ENCODE measurements at places on chromosomes 12 and 14.

GRCh38 chr14:72547999-72548398 lies 345.9 kb downstream of the DPF3 start:
- no peak for DNase-seq

DNA sequence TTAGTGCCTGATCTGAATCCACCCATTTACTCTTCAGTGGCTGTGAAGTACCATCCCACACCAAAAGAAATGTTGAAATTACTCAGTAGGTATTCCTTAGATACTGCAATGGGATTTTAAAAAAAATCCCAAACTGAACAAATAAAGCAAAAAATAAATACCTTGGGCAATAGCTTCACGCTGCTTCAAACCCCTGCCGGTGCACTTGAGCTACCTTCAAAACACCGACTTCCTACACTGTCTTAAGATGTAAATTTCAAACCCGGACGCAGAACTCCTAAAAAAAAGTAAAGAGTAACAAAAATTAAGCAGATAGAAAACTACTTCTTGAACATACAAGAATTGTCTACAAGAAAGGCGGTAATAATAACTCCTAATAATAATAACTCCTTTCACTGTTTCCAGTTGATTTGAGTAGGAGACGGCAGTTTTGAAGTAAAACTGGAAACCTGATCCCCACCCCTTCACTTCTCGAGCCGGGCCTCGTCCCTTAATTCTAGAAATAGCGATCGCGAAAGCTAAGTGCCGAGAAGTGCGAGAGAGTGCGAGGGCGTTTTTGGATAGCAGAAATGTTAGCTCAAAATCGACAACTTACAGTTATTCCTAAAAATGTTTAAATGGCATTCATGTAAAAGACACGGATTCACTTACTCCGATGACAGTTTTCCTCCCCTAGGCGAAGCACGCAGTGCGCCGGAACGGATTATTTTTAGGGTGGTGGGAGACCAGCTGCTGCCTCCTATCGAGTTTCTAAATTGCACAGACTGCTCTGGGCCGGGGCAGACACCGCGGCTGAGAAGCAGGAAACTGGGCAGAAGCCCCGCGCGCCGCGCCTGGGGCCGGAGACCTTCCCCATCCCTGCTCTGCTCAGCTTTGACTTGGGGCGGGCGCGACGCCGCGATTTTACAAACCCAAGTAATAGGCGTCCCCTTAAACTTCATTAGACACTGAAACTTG lies at the start of gene ABCC9:
Gene ABCC9 (minus strand): TSS at position 878 of the 957 bp plus-strand sequence. CDS start 4,752 bp downstream, outside the sequence.
- DNase-seq = peak; percentile 33

DNA sequence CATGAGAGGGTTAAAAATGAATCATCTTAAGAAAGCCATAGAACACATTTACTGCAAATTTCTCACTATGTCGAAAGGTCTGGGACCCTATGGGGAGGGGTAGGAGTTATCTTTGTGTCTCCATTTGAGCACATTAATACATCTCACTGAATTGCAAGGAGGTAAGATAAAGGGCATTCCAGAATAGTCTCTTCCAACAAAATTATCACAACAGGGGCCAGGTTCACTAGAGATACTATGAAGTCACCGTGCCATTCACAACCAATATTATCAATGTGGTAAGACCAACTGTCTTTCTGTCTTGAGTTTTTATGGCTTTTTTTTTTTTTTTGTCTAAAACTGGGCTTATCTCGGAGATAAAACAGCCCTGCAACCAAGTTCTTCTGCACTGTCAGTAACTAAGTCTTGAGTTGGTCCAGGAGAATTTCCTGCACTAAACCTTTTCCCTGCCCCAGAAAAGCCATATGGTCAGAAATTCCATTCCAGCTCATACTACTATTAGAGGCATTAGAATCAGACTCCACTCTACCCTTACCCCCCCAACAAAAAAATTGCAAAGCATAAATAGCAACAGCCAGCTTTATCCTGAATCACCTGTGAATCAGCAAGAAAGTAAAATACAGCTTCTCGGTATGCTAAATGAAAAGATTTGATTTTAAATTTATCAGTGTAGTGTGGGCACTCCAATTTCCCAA lies 79.7 kb downstream of the PTPRR start:
- DNase-seq = no peak

DNA sequence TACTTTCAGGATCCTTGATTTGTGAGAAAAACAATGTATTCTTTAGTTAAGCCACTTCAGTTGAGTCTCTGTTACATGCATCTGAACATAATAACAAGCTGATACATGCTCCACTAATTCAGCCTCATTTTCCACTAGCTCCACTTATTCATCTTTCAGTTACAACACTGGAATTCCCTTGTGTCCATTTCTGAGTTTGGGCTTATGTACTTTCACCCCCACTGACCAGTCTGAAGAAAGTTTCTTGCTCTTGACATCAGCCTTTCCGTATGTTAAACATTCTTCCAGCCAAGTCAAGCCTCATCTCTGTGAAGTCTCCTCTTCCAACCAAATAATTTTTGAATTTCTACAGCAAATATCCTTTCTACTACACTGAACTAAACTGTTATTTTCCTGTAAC lies 592.5 kb upstream of the NOVA1 start:
- no peak for DNase-seq

- DNase-seq = no peak
Observed at GRCh38 chr12:22117563-22118237, 71.7 kb downstream of the CMAS start.

GRCh38 chr12:51811203-51812202 lies 37.0 kb downstream of the FIGNL2 start:
- DNase-seq = no peak

DNA sequence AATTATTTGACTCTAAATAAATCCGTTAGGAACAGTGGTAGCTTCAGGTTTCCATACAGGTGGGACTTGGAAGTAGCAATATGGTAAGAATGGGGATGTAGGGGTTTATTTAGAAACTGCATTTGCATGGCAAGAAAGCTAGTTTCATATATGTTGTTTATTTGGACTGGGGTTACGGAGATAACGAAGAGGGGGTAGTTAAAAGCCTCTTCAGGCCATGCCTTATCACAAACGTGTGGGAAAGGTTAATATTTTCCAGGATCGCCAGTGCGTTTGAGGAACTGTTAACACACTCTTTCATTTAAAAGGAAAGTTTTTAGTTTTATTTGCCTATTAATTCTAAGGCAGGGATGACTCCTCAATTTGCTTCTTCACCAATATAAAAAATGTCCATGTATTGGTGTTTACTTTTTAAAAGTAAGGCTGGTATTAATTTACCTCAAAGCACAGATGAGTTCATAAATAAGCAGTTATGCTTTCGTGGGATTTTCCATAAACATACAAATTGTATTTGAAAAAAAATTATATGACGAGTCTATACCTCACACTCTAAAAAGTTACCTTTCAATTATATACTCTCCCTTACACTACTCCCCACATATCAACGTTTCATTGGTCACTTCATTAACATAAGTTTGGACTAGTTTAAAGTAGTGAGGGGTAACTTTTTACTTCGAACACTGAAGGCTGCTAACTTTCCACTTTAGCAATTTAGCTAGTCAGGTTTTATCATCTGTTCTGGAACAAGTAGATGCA lies 814 bp downstream of the RAB2B start:
- no peak for DNase-seq

GRCh38 chr12:122081697-122082221 lies 3.2 kb downstream of the MLXIP start:
- peak; percentile 55 for DNase-seq

DNA sequence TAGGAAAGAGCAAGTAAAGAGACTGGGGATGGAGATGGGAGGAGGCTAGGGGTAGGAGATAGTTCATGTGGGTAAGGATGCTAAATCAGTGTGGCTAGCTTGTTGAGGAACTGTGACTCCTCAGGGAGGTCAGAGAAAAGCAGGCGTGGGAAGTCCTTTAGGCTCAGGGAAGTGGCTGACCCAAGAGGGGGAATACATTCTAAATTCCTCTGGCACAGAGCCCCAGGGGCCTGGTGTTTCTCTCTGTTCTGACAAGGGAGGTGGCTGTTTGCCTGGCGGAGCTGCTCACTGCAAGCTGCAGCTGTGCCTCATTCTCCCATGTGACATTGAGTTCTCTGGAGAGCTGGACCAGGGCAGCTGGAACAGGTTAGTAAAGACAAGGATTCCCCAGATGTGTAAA lies 152.2 kb upstream of the SLC38A2 start:
- DNase-seq = peak; percentile 92

GRCh38 chr12:110600254-110600653 lies 13.7 kb upstream of the TCTN1 start:
- DNase-seq = peak; percentile 72

- no peak for DNase-seq
Observed at GRCh38 chr14:56261046-56261445, 142.8 kb downstream of the PELI2 start.

DNA sequence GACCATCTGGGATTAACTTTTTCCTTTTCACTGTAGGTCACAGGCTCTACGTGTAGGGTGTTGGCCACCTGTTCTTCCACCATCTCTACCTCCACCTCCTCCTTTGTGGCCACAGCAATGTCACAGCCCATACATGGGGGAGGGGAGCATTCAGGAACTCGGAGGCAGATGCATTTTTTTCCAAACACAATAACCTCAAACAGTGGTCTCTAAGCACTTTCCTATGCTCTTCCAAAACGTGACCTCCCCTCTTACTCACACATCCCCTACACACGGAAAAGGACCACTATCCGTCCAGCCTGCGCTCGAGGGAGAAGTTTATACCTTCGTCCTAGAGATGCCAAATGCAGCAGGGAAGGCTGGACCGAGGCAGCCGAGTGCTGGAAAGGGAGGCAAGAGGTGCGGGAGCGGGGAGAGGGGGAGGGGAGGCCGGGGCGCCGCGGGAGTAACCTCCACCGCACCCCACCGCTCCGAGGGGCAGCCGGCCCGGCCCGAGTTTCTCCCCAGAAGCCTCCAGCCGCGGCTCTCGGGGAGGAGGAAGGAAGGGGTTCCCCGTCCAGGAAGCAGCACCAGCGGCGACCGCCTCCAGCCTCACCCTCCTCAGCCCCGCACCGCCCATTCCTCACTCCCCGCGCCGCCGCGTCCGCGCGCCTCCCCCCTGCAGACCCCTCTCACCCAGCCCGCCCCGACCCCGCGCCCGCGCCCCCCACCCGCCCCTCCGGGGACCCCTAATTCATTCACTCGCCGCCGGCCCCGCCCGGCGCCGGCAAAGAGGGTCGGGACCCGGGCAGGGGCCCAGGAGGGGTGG lies 594 bp downstream of the KRAS start:
- peak; percentile 20 for DNase-seq

DNA sequence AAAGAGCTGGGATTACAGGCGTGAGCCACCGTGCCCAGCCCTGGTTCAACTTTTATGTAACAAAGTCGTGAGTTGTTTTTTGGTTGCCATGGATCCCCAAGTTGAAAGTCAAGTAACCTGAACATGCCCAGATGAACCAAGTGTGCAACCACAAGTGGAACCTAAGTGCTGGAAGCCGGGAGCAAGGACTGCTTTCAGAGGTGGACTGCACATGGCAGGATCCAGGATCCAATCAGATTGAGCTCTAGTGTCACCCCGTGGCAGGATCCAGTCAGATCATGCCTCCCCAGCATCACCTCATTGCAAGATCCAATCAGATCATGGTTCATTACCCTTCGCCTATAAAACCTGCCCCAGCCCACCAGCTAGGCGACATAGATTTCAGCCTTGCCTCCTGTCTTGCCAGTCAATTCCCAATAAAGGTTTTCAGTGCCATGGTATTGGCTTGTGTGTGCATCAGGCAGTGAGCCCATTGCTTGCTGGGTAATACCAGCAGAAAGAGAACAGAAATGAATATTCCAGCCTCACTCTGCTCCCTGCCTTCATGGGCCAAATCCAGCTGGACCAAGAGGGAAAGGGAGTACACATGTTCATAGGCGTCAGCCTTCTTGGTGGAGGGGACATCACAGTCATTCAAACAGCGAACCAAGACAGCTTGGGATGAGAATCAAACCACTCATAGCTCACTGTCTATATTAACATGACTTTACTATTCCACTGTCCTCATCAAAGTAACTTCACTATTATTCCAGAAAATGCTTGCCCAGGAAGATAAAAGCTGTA lies 43.6 kb upstream of the VASH1 start:
- no peak for DNase-seq

DNA sequence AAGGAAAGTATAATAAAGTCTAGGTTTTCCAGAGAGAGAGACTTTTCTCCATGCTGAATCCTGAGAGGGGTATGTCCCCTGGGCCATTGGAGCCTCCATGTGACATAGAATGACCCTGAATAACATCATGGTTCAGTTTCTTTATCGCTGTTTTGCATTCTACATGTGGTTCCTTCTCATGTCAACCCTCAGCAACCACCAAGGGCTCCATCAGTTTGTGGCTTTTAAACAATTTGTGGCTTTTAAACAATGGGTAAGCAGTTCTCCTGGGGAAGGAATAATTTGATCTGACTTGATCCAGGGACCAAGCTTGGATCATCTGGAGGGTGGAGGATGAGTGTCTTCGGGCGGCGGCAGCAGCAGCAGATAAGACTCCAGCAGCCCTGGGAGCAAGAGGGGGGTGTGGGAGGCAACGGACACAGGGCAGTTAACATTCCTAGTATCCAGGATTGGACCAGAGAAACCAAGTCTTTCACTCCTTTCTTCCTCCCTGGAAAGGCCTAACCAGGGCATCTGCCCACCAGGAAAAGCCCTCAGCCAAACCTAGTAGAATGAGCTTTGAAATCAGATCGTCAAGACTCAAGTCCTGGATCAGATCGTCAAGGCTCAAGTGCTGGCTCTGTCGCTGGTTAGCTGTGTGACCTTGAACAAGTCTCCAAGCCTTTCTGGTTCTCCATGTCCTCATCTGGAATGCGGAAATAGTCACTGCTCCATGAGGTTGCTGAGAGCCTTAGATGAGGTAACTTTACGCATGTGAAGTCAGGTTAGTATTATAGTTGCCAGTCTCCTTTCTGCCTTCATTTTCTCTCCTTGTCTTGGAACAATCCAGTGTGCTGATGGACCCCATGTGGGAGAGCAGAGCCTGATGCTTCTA lies 27.8 kb upstream of the FAM222A start:
- DNase-seq = no peak

GRCh38 chr12:28121433-28121832 lies 68.8 kb upstream of the CCDC91 start:
- DNase-seq = no peak

GRCh38 chr12:2322554-2323120 lies 269.9 kb downstream of the CACNA1C start:
- no peak for DNase-seq

DNA sequence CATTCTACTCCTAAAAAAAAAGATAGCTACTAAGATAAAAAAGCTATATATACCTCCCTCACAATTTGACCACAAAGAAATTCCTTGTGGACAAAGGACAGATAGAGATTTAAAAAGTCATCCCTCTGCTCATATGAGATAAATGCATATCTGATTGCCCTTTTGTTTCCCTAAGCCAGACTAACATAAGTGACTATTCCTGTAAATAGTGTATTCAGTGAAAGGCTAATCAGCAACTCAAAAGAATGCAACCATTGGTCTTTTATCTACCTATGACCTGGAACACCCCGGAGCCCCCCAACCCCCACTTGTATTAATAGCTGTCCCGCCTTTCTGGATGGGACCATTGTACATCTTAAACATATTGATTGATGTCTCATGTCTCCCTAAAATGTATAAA lies 6.3 kb upstream of the TMPO start:
- no peak for DNase-seq

Data from IMR-90 (cell line).